Femur (tissue), 1 donor: ENCODE measurements at places on chromosomes 1 and 21.
A peak's percentile ranks its signal among the peaks of the same experiment; 100 is the strongest.

GRCh38 chr1:89550995-89551394 is 26.4 kb downstream of the LRRC8B start:
- no peak for DNase-seq

GRCh38 chr1:13616234-13616633 is 32.6 kb downstream of the PDPN start:
- DNase-seq = no peak

GRCh38 chr1:3069491-3070308 is 697 bp downstream of the PRDM16 start:
- peak; percentile 76 for DNase-seq

DNA sequence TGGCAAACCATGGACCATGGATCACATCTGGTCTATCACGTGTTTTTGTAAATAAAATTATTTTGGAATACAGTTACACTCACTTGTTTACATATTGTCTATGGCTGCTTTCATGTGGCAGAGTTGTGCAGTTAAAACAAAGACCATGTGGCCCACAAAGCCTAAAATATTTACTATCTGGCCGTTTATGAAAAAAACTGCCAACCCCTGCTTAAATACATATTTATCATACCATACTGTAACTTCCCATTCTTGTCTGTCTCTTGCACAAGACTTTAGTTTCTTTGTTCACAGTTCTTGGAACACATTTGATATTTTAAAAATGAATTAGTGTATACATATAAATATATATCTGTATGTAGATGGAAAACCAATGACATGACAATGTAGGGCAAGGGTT is 141.5 kb downstream of the PAPPA2 start:
- DNase-seq = no peak

DNA sequence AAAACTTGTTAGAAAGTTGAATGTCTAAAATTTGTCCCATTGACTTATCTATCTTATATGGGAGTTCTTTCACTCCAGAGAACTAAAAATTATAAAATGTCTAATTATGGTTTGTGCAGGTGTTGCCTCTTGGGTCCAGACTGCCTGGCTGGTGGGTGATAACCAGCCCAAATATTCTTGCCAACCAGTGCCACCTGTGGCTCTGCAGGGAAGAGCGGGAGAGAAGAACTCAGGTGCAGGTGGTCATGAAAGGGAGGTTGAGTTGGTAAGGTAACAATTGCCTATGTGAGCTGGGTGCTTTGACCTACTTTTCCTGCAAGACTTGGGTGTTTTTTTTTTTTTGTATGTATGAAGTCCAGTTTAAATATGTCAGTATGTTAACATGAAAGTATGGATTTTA is 10.2 kb downstream of the RPS6KC1 start:
- DNase-seq = no peak

DNA sequence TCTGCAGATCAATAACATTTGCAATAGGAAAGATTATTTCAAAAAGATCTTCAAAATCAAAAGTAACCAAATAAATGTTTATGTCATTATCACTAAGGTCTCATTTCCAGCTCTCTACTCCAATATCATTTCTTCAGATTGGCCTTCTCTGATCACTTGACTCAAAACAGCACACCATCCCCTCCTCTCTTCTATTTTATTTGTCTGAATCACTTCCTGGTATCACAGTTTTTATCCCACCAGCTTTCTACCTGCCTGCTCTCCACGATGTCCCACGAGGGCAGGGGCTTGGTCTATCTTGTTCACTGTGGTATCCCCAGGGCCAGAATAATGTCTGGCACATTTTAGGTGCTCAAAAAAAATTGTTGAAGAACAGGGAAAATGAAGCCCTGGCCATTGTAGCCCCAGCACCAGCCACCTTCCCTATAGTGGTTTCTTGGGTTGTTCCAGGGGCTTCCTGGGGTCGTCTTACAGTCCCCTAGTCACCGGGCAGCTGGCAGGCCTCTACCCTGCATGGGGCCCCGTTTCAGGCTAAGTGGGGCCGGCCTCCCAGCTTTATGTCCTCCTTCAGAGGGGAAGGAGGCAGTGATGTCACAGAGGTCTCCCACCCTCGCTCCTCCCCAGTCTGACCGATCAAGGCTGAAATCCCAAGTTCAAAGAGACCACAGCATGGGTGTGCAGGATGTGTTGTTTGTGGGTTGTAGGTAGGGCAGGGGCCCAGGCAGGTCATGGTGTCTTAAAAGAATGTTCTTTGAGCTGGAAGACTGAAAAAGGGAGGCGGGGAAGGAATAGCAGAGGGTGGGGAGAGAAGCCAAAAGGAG is 3.5 kb upstream of the PADI1 start:
- DNase-seq = no peak

GRCh38 chr1:109466452-109467300 is at the start of gene SYPL2:
TSS of gene SYPL2 (plus strand) at chr1:109466546. CDS start at chr1:109466844, 298 bp downstream.
- DNase-seq = peak; percentile 58

- DNase-seq = no peak
These were observed 10.9 kb downstream of the PBX1 start for GRCh38 chr1:164569866-164570265.

- no peak for DNase-seq
These were observed 108.1 kb downstream of the C1orf21 start for GRCh38 chr1:184494929-184495328.

- peak; percentile 47 for DNase-seq
These were observed 92.0 kb downstream of the STUM start for GRCh38 chr1:226640321-226641136.

DNA sequence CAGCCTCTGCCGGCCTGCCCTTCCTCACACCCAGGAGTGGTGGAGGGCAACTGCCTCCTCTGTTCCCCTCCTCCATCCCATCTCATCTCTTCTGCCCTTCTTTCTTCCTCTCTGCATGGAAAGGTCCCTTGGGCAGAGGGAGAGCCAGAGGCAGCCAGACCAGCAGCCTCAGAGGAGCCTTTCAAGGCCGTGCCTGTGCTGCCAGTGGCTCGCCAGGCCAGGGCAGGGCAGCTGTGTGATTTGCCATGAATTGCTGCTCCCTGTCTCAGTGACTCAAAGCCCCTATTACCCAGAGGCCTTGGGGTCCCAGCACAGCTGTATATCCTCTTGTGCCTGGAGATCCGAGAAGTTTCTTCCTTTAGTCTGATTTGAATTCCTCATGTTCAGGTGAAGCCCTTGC is 21.9 kb downstream of the TMCC2 start:
- DNase-seq = no peak

DNA sequence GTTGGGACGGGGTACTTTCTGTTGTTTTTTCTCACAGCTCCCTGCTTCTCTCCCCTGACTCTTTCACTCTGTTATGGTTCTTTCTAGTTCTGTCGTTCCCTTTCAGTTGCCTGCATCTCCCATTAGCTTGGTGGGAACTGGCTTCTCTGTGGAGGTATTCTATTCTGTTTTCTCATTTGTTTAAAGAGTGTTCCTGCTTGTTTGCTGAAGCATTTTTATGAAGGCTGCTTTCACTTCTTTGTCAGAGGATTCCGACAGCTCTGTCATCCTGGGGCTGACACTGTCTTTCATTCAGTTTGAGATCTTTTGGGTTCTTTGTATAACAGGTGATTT is 96.0 kb upstream of the COL6A1 start:
- DNase-seq = no peak

DNA sequence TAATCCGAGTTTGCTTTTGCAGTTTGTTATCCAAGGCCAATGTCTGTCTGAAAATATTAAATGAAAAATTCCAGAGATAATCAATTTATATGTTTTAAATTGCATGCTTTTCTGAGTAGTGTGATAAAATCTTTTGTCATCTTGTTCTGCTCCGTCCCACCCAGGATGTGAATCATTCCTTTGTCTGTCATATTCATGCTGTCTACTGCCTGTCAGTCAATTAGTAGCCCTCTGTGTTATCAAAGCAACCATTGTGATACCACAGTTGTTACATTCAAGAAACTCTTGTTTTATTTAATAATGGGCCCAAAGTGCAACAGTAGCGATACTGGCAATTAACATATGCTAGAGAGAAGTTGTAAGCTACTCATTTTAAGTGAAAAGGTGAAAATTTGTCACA is 819.3 kb downstream of the BRINP3 start:
- no peak for DNase-seq

GRCh38 chr1:41272601-41273000 is 30.5 kb upstream of the SCMH1 start:
- no peak for DNase-seq

- DNase-seq = no peak
These were observed 22.2 kb upstream of the KPRP start for GRCh38 chr1:152735648-152736047.

GRCh38 chr1:106876384-106876783 is 180.1 kb upstream of the PRMT6 start:
- DNase-seq = no peak

DNA sequence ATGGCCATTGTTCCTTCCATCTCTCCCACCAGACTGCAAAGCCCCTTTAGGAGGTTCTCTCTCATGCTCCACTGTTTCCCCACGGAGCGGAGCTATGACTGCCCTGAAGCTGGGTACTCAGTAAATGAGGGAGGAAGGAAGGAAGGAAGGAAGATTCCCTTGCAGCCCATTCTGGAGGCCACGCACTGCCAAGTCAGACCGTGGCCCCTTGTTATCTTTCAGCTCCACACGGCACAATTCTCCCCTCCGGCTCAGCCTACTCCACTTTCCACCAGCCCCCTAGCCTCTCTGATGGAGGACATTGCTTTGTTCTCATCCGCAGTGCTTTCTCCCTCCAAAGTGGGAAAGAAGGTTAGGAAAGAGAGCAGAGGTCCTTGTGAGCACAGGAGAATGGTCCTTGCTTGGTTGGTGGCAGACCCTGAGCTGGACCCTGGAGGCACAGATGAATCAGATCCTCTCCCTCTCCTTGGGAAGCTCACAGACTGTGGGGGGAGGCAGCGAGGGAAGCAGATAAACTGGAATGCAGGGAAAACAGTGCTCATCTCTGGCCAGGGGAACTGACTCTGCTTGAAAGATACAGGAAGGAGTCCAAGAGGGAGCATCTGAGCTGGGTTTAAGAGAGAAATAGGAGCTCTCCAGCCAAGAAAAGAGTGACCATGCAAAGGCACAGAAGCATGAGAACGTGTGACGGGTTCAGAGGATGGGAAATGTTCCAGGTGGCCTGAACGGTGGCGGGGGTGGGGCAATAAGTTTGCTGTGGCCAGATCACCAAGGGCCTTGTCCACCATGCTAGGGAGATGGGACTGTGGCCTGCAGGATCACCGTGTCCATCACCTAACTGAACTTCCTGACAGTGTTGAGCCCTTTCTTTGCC is 52.6 kb downstream of the GLIS1 start:
- DNase-seq = no peak

- DNase-seq = no peak
These were observed 149.4 kb downstream of the TIAM1 start for GRCh38 chr21:31194510-31195293.

DNA sequence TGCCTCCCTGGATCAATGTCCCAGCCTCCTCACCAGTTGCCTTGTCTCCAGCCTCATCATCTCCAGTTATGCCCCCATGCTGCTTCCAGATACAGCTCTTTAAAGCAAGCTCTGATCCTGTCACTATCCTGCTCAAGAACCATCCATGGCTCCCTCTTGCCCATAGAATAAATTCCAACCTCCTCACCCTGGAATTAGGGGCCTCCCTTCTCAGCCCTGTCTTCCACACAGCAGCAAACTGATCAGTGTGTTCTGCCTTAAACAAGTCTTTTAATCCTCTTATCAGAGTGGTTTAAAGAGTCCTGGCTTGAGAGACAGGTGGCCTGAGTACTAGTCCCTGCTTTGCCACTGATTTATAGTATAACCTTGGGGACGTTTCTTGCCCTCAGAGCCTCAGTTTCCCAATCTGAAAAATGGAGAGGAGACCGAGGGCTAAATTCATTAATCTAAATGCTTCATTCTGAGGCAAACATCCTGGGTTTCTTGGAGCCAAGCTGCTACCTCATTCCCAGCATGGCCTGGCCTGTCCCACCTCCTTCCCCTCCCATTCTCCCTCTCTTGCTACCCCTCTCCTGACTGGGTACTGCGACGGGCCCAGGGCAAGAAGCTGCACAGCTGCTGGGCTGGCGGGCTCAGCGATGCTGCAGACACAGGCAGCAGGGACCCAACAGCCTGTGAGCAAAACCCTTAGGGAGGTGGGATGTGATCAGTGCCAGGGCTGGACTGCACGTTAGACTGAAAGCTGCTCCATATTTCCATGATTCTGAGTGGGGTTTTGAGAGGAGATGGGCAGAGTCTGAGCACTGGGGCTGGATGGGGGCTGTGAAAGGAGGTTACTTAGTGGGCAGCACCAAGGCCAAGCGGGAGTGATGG is 221.4 kb downstream of the PTPRU start:
- no peak for DNase-seq

DNA sequence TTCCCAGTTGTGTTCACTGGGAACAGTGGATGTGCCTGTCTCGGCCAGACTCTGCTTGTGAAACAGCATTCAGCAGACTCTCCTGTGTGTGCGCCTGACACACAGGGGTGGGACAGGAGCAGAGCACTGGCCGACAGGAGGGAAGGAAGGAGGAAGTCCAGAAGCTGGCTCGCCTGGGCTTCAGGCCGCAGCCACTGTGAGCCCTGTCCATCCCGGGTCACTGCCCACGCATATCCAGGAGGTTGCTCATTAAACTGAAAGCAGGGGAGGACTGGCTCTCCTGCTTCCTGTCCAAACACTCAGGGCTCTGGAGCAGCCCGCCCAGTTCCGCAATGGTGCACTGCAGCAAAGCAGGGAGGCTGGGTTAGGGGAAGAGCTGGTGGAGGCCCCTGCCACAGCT is 218.7 kb upstream of the VAMP3 start:
- no peak for DNase-seq

DNA sequence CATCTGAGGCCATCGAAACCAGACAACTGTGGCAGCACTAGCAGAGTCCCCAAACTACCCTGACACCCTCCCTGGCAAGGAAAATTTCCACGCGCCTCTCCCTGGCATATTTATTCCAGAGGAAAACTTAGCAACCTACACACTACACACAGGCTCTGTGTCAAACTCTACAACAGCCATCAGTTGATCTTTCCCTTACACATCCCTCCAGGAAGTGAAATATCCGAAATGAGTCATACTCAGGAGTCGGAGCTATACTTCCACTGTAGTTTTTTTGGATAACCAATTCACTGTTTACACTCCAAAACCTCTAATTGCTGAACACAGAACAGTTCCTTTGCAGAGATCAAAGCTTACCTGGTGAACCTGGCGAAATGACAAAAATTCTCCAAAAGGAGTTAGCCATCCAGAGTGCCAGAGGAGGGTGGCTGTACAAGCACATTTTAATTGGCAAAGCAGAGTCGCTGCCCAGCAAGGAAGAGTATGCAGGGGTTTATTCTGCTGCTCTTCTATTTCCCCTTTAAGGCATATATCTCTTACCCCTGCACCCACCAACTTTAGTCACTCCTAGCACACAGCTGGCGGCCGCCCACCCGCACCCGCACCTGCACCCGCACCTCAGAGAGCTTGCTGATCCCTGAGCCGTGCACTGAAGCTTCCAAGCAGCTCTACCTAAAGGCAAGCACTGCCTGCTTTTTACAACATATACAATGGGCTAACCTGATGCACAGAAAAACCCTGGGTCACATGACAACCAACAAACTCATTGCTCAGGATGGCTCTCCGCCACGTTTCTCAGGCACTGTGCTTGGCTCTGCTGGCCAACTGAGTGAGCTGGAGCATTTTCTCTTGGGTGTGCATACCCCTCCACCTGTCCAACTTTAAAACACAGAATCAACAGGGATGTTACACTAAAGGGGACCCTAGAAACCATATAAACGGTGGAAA is 54.9 kb downstream of the CAPZB start:
- peak; percentile 75 for DNase-seq

- no peak for DNase-seq
These were observed 35.2 kb upstream of the RGS8 start for GRCh38 chr1:182719553-182719952.
